ENCODE measurements at places on chromosomes 12 and 14.
A peak's percentile ranks its signal among the peaks of the same experiment; 100 is the strongest.

GRCh38 chr14:93337143-93337753 is 4.4 kb upstream of the BTBD7 start:
- DNase-seq, result no peak

- DNase-seq, result no peak
Measured at GRCh38 chr12:3421191-3421978, 69.6 kb upstream of the PRMT8 start.

GRCh38 chr12:26749781-26750180 is 83.2 kb downstream of the ITPR2 start:
- DNase-seq, result no peak

GRCh38 chr12:67364228-67364627 is 95.1 kb downstream of the CAND1 start:
- no peak for DNase-seq

GRCh38 chr12:58412461-58413060 is 471.2 kb downstream of the ATP23 start:
- DNase-seq, result no peak

GRCh38 chr12:105330931-105331804 is 677 bp downstream of the C12orf75 start:
- DNase-seq, result peak; percentile 46

GRCh38 chr14:92687681-92688433 is 60.6 kb downstream of the LGMN start:
- no peak for DNase-seq

- no peak for DNase-seq
Measured at GRCh38 chr12:86104087-86104486, 152.1 kb downstream of the MGAT4C start.

GRCh38 chr12:98388126-98388525 is 127.3 kb upstream of the TMPO start:
- DNase-seq, result no peak

DNA sequence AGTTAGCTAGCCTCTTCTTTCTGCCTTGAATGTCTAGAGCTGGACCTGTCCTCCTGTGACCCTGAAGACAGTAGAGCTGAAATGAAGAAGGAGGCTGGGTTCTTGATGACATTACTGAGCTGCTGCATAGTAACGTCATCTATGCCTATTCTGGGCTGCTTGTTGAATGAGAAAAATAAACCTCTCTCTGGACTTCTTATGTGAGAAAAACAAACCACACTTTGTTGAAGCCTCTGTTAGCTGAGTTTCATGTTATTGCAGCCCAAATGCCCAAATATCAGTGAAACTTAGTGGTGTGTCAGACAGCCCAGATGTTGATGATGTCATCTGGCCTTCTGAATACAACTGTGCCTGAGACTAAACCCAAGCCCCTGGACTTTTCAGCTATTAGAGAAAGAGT is 67.0 kb upstream of the MAX start:
- DNase-seq, result no peak

DNA sequence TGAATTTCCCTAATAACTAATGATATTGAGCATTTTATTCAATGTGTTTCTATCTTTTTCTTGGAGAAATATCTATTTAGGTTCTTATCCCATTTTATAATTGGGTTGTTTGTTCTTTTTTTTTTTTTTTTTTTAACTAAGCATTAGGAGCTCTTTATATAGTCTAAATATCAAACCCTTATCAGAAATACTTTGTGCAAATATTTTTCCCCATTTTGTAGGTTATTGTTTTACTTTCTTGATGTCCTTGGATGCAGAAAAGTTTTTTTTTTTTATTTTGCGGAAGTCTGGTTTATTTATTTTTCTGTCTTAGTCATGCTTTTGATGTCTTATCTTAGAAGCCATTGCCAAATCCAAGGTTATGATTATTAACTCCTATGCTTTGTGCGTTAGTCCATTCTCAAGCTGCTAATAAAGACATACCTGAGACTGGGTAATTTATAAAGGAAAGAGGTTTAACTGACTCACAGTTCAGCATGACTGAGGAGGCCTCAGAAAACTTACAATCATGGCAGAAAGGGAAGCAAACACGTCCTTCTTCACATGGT is 434.3 kb upstream of the TBX3 start:
- no peak for DNase-seq
